ENCODE measurements at places on chromosomes 2 and 18. TPM values are rescaled to one million over a fixed set of nuclear protein-coding genes. Genes with fewer than 3 reads are reported as not detected.

DNA sequence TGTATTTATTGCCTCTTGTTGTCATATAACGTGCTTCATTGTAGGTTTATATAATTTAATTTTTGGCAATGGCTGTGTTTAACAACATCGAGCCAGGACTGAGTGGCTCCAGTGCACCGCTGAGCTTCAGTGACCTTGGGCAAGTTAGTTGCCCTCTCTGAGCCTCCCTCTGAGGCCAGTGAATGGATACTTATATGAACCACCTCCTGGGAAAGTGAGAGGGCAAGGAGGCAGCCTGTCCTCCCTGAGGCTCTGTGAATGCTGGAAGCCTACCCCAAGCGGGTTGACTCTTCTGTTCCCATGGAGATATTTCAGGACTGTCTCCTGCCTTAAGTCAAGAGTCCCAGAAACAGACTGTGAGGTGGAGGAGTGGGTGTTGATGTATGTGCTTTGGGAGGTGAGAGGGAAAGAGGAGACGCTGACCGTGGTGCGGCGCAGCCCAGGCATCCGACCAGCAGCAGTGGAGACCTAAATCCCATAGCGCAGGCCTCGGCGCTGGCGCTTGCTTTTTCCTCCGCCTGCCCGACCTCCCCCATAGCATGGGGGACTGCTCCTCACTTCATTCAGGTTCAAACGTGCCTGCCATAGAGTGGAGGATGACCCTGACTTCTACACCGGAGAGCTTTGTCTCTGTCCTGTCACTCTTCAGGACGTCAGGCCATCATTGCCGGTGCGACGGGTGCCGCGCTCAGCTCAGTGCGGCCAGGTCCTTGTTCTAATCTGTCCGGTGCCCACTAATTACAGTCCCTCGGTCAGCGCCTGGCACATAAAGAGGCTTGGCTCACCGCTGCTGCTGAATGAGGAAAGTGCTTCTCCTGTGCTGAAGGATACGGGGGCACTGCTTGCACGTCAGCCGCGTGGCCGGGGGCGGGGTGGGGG is 167.3 kb upstream of the HS6ST1 start:
- no peak for DNase-seq

GRCh38 chr18:2847317-2848246 is 776 bp downstream of the EMILIN2 start:
- DNase-seq: no peak

- DNase-seq: no peak
These were observed 16.7 kb downstream of the RAMP1 start for GRCh38 chr2:237876061-237876526.

DNA sequence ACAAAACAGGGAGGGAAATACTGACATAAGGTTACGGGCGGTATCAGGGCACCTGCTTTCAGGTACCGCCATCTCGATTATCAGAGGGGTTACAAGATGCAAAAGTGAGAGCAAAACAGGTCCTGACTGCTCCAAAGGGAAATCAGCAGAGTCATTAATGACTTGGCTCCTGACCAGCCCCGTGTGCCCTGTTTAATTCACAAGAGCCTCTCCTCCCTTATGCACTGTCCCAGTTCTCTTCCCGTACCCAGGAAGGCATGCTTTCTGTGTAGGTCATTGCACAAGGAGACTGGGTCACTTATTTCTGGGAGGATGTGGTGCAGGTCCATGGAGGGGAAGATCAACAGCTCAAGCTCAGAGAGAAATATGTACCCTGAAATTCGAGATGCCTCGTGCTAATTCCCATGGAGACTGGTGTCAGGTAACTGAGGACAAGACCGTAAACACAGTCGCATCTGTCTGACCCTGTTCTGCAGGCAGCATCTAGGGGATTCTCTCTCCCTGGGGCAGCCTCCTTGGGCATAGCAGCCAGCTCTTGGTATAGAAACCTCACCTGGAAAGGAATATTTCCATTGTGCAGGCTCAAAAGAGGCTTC is 79.9 kb downstream of the HNRNPLL start:
- no peak for DNase-seq

DNA sequence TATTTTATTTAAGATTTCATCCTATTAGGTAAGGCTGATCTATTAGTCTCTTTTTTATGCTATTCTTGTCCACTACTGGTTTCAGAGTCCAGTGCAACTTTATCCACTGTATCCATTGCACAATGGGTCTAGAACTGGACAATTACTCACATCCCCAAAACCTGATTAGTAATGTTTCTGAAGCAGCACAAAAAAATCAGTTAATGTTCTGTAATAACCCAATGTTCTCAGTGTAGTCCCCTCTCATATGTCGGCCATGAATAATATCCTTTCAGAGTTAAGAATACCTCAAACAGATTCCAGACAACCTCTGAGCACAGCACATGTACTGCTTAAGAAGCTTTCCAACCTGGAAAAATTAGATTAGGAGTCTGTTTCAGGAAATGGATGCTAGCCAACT is 29.7 kb downstream of the MGAT4A start:
- no peak for DNase-seq

DNA sequence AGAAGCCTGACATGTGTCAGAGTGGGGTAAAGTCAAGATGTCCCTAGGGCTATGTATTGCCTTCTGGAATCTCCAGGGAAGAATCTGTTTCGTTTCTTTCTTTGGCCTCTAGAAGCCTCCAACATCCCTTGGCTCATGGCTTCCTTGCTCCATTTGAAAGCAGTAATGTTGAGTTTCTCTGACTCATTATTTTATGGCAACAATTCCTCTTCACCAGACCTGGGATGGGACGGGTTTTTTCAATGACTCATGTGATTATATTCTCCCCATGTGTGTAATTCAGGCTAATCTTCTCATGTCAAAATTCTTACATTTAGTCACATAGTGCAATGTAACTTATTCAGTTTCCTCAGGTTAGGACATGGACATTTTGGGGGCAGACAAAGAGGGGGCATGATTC is 1038.6 kb downstream of the CBLN2 start:
- DNase-seq: peak; percentile 16

- no peak for DNase-seq
These were observed 124.0 kb downstream of the PKP4 start for GRCh38 chr2:158580760-158581159.

GRCh38 chr18:9211955-9212354 is 75.4 kb downstream of the ANKRD12 start:
- no peak for DNase-seq

- no peak for DNase-seq
These were observed 13.4 kb downstream of the NIFK start for GRCh38 chr2:121723316-121723715.

DNA sequence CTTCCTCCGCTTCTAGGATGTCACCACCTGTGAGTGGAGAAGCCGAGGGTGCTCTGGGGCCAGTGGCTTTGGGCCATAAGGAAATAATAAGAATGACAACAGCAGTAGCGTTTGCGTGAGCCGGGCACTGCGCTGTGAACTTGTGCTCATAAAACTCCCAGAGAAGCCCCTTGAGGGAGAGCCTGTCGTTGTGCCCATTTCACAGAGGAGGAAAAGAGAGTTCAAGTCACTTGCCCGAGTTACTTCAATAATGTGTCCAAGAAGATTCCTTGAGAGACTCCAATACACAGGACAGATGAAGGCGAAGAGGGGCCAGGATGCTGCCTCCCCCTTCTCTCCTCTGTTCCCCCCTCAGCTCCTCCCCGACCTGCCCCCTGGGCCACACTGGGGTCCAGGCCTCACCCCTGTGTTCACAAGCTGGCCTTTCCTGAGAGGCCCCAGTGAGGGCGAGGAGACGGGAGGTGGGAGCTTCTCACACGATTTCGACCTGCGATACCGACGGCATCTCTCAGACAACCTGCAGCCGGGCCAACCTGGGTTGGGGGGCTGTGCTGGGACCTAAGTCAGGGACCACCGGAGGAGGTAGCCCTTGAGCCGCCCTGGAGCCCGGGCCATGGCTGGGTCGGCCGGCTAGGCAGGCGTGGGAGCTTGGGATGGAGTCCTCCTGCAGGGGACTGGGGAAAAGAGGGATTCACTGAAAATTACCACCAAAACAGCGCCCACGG is 53.5 kb upstream of the UBE2F start:
- no peak for DNase-seq

GRCh38 chr2:68653034-68653433 is 9.7 kb downstream of the PROKR1 start:
- DNase-seq: no peak

DNA sequence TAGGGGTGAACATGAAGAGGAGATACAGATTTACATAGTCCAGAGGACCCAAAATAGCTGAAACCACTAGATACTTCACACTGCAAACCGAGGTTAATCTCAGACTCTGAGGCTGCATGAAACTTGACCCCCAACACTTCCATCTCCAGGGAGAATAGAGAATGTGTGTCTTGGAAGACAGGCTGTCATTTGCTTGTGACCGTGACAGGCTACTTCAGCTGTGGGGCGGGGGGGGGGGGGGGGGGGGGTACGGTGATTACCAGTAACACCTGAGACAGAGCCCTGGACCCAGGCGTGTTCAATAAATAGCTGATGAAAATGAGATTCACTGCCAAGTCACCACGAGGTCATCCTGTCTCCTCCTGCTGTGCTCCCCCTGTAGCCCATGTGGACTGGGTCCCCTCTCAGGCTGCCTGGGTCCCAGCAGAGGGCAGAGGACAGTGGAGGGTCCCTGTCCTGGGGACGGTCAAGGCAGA is 5.7 kb upstream of the KLHL29 start:
- no peak for DNase-seq

DNA sequence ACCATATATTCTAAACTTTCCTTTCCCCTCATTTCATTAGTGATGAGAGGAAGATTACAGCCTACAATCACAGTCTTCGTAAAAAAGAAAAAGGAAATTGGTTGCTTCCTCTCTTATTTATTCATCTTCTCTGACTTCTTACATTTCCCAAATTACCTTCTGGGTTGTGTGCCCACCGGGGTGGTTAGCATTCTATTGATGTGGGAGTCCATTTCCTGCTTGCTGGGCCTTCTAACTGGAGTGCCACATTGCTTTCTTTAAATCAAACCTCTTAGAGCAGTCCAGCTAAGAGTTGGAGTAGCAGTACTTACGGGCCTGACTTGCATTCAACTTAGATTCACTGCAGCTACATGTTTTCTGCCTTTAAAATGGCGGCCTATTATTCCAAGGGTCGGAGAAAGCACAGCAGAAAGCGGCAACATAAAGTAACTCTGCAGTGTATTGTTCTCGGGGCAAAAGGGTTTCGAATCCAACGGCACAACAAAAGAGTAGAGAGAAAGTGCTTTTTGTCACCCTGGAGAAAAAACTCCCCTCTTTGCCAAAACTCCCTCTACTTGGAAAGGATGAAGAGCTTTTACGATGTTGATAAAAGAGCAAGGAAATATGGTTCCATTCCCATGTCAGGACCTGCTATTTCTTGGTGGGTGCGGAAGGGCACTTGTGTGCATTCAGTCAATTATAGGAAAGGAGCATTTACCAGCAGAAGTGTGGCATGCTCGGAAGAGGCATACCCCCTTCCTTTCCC is 110.6 kb upstream of the DLX2 start:
- DNase-seq: no peak

DNA sequence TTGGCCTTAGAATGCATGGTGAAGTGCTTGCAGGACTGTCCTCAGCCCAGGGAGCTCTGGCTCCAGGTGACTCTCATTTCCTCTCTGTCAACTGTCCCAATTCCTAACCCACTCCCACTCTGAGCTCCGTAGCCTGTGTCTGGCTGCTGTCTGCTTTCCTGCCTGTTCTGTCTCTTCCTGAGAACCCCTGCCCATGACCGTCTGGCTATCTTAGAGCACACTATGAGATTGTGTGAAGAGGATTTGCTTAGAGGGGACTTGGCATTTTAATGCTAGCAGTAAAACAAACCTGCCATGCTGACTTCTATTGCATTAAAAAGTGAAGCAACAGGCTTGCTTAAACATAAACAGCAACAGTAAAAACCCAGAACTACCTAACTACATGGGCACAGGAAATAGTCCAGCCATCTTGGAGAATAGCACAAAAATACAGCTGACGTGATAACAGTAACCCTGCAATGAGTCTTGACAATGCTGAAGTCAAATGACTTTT is 234.7 kb downstream of the PRKCE start:
- no peak for DNase-seq

DNA sequence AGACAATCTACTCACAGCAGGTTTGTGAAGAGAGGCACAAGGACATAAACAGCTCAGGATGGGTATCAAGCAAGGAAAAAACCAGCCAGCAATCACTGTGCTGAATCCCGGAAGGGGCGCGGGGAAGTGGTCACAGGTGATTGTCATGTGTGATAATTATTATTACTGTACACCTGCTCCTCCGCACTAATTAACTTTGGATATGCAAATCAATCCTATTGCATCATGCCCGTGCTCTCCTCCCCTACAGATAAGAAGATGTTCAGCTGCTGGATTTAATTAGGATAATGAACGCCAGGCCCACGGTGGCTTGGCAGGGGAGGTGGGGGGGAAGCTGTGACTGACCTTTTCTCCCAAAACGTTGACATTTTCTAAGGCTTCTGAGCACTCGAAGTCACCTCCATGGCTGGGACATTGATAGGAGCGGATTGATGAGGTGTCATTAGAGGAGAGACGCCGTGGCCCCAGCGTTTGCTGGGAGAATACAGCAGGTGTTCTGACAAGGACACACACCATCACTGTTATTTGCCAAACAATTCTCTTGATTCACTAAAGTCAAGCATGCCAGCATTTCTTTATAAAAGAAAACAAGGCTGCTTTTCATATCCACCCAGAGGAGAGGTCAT is 160.3 kb upstream of the VRK2 start:
- no peak for DNase-seq

- no peak for DNase-seq
These were observed 13.9 kb downstream of the FN1 start for GRCh38 chr2:215421859-215422461.

DNA sequence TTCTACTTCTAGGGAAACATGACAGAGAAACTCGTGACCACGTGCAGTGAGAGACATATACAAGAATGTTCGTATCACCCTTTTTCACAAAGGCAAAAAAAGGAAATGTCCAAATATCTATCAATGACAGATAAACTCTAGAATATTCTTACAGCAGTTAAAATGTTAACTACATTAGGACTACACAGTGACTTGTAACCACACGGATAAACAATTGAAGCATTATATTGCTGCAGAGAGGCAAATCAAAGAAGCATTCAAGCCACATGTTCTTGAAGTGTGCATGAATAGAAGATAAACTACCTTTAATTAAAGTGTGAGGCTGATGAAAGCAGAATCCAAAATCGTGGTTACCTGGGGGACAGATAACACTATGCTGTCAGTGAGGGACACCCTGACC is 935.3 kb upstream of the KLHL29 start:
- DNase-seq: no peak

- no peak for DNase-seq
These were observed 890.2 kb upstream of the VRK2 start for GRCh38 chr2:57156231-57156924.

DNA sequence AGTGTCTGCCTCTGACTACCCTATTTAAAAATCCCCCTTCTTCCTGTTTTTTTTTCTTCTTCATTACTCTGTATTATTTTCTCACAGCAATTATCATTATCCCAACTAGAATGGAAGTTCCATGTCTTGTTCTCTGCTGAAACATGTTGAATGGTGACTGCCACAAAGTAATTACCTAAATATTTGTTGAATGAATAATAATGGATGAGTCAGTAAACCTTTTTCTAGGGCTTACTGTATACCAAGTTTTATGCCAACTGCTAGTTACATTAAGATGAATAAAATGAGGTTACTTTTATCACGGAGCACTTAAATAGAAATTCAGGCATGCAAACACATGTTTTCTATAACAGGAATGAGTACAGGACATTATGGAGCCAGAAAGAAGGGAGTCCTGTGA is 490.6 kb downstream of the THSD7B start:
- peak; percentile 95 for DNase-seq

The ERICH2 gene
- 2.5 TPM for total RNA-seq

The AMER3 gene
- not detected for total RNA-seq

The RSAD2 gene
- 4.4 TPM for total RNA-seq

The SERPINB13 gene
- 5.9 TPM for total RNA-seq

The MRPS5 gene
- total RNA-seq: 62.8 TPM

Data from foreskin keratinocyte (primary cell).